ENCODE measurements at places on chromosomes 4 and X.

GRCh38 chrX:63506320-63506719 lies 155.2 kb upstream of the SPIN4 start:
- peak; percentile 37 for ATAC-seq

DNA sequence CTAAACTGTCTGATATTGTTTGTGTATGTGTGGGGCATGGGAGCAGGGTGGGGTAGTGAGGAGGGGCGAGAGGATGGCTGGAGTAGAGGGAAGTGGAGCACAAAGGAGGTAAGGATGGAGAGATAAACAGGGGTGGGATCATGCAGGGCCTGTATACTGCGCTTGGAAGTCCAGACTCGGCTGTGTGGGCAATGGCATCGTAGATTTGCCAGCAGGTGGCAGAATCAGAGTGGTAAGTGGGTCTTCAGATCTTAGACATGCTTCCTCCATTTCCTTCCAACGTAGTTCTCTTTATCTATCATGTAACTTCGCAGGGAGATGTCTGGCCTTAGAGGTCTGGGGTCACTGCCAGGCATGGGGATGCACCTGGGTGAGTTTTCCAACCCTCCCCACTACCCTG lies 155.5 kb downstream of the PDGFRA start:
- peak; percentile 57 for ATAC-seq

DNA sequence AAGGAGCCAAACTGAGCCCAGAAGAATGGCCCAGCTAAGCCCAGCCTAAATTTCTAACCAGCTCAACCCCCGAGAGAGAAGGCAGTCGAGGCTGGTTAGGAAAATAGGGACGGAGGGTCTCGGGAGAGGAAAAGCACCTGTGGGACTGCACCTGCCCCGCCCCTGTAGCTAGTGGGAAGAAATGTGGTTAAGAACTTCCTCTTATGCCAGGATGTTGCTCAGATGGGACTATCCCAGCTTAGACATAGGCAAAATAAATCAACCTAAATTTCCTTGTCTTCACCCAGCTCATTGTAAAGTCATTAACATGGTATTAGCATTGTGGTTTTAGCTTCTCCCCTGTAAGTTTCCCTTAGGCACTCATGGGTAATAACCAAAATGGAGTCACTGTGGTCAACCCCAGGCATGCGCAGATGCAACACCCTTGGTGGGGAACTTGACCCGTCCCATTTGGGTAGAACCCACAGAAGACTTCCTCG lies 86.8 kb downstream of the ZNF718 start:
- peak; percentile 42 for ATAC-seq

DNA sequence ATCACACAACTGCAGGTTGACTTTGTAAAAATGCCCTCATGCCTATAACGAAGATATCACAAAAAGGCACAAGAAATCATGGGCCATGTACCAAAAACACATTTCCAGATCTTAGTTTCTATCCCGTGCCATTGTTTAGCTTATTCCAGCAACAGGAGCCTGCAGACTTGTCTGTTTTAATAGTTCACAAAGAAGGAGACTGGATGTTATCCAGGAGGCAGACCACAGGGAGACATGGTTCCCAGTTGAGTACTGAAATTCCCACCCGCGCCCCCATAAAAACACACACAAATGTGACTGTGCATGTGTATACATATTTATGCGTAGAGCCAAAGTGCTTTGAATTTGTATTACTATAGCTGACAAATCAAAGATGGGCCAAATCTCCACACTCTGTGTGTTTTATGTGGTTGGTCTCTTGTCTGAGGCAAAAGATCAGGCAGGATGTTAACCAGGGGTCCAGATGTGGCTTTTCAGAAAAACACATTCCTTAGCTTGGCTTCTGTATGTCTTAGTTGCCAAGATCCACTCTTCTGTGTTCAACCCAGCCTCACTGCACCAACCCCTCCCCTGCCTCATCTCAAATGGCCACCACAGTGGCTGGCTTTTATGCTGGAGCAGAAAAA lies 469.2 kb upstream of the DIPK2B start:
- no peak for ATAC-seq

DNA sequence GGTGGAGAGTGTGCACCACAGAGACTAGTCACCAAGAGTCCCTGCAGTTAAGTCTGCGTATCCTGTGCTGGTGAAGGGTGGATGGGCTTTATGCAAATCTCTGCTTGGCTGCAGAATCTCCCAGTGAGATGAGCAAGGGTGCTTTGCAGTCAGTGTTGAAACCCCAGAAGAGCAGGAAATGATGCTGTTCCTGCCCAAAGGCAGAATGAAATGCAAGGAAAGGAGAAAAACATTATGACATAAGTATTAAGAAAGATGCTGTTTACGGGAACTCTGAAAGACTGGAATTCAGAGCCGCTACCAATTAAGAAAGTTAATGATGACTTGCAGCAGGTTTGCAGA lies 25.4 kb upstream of the ACSL1 start:
- peak; percentile 17 for ATAC-seq

DNA sequence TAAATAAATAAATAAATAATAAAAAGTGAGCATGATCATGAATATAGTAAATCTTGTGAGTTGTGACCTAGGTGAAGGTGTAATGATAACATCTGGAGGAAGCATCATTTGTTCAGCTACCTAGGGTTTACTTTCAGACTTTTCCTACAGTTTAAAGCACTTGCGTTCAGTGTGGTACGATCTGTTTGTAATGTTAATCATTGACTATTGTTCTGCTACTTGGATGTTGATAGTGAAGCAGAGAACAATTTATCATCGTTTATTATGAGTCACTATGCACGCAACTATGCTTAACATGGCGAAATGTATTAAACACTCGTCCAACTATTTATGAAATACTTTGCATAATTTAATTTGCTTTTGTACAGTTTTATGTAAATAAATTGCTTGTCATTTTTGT lies 426.2 kb downstream of the PCDH7 start:
- no peak for ATAC-seq

DNA sequence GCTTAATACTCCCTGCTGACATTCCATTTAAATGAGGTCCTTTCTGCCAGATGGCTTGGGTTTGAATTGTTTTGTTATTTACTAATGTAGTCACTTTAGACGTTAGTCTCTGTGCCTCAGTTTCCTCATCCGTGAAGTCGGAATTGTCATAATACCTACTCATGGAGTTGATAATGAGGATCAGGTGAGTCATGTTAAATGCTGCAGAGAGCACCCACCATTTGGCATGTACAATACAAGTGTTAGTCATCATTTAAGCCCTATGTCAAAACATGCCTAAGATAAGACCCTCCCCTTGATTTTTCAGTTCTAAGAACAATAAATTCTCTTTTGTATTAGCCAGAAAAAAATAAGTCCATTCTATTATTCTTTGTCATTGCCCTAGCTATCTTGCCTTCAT lies 534.8 kb upstream of the HTR2C start:
- ATAC-seq: no peak

DNA sequence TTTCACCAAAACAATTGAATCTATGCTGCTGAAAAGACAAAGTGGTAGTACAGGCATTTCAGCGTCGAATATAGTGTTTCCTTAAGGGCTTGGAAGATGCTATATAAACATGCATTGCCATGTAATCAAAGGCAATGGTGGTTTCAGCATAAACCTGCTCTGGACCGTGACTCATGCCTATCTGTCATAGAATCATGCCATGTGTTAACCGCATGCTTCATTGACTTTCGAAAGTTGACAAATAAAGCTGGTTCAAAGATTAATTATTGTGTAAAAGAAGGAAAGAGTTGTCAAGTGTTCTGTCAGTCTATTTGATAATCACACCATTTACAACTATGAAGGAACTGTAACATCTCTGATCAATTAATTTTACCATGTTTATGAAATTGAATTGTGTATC lies 83.2 kb downstream of the FUNDC1 start:
- ATAC-seq: peak; percentile 85

GRCh38 chr4:10011885-10012284 lies 9.4 kb downstream of the SLC2A9 start:
- ATAC-seq: no peak
